ENCODE measurements at places on chromosomes 16 and 17.

DNA sequence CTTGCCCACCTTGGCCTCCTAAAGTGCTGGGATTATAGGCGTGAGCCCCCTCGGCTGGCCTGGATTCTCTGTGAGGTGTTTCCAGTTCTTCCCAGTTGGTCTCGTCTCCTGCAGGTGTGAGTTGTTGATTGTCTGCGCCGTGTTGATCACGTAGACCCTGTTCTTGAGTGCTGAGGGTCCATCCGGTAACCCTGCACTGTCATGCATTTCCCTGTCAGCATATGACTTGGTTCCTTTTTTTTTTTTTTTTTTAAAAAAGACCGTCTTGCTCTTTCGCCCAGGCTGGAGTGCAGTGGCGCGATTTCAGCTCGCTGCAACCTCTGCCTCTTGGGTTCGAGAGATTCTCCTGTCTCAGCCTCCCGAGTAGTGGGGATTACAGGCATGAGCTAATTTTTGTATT lies 17.3 kb downstream of the MGRN1 start:
- no peak for DNase-seq

GRCh38 chr16:60815865-60816264 lies 1220.4 kb downstream of the CDH8 start:
- no peak for DNase-seq

DNA sequence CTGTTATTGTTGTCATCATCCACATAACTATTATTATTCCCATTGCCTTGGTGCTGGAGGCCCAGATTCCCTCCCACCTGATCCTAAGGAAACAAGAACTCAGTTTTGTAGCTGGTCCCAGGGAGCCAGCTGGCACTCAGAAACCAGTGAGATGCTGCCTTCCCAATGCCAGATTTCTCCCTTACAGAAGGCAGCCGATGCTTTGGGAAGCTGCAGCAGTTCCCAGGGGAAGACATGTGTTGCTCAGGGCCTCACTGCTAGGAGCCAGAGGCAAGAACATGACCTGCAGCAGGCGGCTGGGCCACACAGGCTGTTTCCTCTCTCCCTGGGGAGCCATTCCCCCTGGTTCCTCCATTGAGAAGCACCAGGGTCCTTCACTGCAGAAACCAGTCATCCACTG lies 59.9 kb upstream of the GRIN2A start:
- no peak for DNase-seq

DNA sequence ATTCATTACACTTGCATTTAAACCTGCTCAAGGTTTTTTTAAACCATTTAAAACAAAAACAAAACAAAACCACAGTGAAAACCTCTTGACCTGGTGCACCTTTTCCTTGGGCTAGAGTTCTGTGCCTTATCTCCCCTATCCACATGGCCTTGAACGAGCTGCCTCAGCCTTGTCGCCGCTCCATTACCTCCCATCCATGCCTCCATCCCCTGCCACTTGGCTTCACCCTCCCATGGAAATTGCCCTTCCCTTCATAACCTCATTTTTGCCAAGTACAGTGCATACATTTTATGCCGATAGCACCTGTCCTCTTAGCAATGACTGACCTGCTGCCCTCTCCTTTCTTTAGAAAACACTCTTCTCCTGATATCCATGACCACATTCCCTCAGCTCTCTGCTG lies 188.6 kb upstream of the ASIC2 start:
- DNase-seq = no peak

DNA sequence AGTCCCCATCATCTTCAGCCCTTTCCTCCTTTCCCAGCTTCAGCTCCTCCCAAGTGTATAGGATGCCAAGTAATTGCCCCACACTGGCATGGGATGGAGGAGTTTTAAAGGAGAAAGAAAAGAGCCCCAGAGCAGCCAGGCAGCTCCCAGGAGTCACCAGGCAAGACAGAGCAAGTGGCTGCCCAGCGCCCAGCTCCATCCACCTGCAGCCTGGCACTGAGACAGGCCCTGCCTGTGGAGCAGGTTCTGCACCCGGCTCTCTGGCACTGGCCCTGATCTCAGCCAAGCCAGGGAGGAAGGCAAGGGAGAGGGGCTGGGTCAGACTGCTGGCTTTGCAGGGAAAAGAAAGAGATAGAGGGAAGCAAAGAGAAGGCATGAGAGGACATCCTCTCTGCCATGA lies 21.7 kb downstream of the FOXN1 start:
- DNase-seq = no peak

DNA sequence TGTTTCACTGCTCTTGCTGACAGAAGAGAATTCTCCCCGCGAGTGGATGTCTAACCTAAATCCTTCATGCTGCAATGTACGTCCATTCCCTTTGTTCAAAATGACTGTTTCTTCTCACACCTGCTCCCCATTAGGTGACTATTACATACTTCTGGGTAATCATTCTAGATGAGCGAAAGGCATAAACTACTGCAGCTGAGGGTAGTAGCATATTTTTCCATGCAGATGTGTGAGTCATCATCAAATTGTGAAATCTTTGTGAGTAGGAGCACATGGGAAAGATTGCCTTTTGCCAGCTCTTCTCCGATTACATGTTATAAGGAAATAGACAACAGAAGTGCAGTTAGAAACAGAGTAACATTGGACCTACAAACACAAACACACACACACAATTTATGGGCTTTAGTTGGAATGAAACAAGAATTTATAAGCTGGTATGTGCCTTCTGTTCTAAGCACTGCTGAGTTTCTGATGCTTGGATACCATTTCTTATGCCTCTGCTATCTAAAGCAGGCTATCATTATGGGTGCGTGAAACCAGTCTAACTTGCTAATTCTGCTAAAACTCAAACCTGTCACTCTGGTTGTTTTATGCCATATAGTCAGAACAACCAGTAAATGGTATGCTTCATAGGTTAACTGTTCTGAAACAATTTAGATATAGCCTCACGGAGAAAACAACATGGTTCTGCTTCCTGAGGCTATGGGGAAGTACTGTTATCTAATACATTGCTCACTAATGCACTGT lies 346.9 kb upstream of the PSMD7 start:
- DNase-seq = no peak

- no peak for DNase-seq
Measured at GRCh38 chr16:19874026-19874425, 10.6 kb downstream of the GPRC5B start.

- DNase-seq = no peak
Measured at GRCh38 chr17:9670596-9670995, 25.3 kb downstream of the USP43 start.

DNA sequence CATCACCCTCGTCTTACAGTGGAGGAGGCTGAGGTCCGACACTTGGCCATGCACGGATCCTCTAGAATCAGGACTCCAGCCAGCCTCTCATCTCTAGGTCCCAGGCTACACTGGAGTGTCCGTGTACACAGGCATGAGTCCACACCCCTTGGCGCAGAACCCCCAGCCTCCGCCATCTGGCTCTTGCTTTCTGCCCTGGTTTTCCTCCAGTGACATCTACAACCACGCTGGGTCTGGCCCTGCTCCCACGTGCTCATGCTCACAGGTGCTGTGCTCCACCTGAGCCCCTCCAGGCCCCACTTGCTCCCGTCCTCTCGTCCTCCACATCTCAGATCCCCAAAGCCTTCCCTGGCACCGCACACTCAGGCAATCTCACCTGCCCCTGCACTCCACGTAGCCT lies 260.8 kb downstream of the ENGASE start:
- DNase-seq = no peak

DNA sequence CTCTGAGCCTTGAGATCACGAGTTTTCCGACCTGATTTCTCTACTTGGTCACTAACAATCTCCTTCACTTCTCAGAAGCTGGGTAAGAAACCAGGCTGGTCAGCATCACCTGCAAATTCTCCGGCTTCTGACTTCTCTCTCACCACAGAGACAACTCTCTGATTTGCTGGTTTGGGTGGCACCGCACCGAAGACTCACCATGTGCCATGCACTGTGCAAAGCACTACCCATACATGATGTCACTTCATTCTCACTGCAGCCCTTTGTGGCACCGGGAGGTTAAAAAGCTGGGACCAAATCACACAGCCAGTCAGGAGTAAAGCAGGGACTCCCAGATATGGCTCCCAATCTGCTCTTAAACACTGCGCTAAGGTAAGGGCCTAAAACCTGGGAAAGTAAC lies 647 bp downstream of the VAC14 start:
- no peak for DNase-seq

- DNase-seq = no peak
Measured at GRCh38 chr17:3669085-3669347, 404 bp downstream of the EMC6 start.

DNA sequence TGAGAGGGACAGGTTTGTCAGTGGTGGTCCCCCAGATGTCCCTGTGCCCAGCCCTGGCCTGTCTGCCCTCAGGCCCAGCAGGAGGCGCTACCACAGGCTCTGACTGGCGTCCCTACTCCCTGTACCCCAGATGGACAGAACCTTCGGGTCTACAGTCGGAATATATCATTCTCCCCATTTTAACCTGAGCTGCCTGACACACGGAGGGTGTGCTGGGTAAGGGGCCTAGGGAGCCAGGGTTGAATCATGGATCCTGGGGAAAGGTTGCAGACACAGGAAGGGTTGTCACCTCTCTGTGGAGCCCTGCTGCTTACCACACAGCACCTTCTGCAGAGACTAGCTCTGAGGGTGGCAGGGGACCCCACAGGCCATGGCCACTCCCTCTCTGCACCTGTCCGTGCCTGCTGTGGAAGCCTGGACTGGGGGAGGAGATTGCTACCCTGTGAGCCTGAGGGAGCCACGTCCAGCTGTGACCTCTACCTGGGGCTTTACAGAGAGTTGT lies 162.2 kb upstream of the ZNF267 start:
- no peak for DNase-seq

GRCh38 chr17:75051941-75052340 lies 4.9 kb downstream of the KCTD2 start:
- no peak for DNase-seq

- DNase-seq = no peak
Measured at GRCh38 chr17:56678249-56679114, 85.0 kb downstream of the NOG start.

DNA sequence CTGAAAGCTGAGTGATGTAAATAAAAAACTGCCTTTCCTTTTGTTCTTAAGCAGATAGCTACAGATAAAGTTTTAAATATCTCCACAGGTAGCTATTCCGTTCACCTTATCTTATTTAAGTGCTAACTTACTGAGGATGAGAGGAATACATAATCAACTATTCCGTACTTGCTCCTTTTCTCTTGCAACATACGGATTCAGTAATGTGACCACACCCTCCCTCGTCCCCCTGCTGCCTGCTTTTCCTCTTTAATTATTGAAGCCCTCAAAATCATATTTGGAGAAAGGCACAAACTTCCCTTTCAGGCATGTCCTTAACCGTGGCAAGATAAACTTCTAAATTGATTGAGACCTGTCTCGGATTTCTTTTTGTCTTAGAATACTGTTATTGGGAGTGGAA lies 101.4 kb downstream of the MAP2K4 start:
- no peak for DNase-seq

- no peak for DNase-seq
Measured at GRCh38 chr17:7479213-7480088, at the start of gene ZBTB4. TSS of gene ZBTB4 (minus strand) at chr17:7479631. CDS start at chr17:7466801, 12,830 bp downstream.

- no peak for DNase-seq
Measured at GRCh38 chr17:73293480-73293911, 18.3 kb downstream of the CDC42EP4 start.

- DNase-seq = no peak
Measured at GRCh38 chr17:36592716-36593321, 1.1 kb downstream of the DHRS11 start.

DNA sequence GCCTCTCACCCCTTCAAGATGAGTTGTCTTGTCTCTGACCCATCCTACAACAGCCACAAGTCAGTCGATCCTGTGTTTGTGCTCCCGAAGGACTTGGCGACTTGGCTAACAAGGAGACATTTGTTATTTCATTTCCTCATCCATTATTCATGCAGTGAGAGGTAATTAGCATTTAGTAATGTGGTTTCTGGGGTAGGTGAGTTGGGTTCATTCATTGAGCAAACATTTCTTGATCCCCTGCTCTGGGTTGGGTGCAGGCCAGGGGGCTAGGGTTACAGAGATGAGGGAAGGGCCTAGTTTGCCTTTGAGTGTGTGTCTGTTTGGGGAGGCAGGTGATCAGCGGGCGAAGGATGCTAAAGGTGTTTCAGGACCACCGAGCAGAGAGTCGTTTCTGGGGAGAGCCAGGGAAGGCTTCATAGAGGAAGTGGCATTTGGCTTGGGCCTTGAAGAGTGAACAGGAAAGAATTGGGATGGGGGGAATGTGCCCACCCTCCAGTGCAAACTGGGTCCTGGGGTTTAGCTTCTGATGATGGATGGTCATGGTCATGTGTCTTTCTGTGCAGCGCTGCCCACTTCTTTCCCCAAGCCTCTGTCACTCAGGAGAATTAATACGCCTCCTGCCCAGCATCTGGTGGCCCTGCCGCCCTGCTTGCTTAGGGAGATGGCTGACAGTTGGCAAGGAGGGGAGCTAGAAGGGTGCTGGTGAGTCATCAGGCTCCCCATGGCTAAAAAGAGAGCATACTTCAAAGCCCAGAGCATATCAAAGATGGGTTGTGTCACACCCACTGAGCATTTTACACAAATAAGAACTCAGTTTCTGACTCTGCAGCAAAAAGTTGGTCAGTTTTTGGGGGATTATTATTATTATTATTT lies 38.5 kb downstream of the MSI2 start:
- peak; percentile 46 for DNase-seq

DNA sequence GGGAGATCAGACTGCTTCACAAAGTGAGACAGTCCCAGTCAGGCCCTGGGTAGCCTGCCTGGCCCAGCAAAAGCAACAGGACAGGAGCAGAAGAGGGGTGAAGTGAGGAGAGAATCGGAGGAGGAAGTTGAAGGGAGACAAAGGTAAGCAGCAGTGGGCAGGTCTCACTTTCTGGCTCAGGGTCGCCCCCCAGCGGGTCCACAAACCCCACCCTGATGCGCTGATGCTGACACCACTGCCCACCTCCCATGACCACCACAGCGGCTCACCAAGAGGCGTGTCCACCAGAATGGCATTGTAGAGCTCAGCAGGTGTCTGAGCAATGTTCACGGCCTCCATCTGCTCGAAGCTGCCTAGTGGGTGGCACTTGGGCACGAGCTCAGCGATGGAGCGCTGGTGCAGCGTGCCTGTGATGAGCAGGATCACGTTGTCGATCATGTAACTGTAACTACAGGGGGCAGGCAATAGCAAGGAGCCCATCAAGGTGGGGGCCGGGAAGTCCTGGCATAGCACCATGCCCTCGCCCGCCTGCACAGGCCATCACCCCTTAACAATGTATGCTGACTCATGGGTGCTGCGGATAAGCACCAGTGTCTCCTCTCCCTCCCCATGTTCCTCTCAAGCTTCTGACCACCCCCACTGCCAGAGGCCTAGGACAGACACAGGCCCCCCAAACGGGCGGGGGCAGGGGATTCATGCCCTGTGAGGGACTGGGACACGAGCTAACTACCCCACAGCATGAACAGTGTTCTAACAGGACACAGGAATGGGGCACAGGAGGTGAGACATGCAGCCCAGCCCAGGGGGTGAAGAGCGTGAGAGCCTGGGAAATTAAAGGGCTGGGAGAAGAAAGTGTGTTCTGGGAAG lies 13.6 kb downstream of the HSD11B2 start:
- no peak for DNase-seq

GRCh38 chr17:72332367-72332766 lies 211.5 kb downstream of the SOX9 start:
- DNase-seq = no peak

All from D721Med (cell line).